Smooth muscle cell of the brain vasculature (primary cell): ENCODE measurements at places on chromosomes 1 and 21.

DNA sequence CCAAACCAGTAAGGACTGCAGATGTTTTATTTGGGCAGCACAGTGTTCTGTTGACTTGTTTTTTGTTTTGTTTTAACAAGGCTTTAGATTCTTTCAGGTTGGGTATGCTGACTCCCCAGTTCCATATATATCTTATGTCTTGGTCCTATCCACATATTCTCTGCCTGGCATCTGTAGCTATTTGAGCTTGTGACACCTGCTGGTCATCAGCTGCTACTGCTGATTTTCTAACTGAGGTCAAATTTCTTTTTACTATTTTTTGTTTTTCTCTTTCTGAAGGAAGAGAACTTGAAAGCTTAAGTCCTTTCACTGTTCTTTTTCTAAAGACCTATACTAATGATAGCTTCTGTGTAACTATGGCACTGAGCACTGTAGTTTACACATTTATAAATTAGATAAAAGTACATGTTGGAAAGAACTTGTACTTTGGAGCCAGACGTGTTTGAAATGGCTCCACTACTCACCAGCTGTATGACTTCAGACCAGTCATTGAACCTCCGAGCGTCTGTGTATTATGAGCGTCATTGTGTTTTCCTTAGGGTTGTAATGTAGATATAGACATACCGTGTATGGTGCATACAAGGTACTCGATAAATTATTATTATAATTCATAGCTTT, 109.4 kb downstream of the NRDC start:
- DNase-seq: peak; percentile 45

DNA sequence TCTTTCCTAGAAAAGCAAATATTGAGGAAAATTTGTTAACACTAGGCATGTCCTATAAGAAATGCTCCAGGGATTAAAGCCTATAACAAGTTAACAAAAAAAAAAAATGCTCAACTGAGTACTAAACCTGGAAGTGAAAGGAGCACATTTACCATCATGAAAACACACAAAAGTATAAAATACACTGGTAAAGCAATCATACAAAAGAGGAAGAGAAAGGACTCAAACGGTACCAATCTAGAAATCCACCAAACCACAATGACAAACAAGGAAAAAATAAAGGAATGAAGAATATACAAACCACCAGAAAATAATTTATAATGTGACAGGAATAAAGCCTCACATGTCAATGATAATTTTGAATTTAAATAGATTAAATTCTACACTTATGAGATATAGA, 21.2 kb downstream of the CD1E start:
- DNase-seq: no peak

GRCh38 chr1:50270926-50271325, 152.3 kb downstream of the DMRTA2 start:
- DNase-seq: no peak

- DNase-seq: no peak
These were observed 652.5 kb downstream of the KIF26B start for GRCh38 chr1:245807306-245807705.

DNA sequence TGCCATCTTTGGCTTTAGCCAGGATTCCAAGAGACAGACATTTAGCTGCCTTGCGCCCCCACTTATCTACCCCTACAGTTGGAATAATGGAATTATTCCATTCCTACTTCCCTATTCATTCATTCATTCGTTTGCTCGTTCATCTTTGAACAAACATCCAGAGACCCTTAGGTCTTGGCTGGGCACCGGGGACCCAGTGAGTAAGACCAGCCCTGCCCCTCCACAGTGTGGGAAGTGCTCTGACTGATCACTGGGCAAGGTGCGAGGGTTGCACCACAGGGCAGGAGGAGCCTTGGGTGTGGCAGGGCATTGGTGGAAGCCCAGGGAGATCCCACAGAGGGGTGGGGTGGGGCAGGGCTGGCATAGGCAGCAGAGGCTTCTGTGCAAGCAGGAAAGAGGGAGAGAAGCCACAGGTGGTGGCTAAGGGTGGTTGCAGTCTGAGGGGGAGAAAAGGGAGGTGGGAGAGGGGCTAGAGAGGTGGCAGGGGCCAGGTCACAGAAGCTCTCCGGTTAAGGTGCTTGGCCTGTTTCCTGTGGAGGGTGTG, 35.0 kb upstream of the TMEM61 start:
- no peak for DNase-seq
